ENCODE measurements at places on chromosomes 1 and 21.
A peak's percentile ranks its signal among the peaks of the same experiment; 100 is the strongest.

DNA sequence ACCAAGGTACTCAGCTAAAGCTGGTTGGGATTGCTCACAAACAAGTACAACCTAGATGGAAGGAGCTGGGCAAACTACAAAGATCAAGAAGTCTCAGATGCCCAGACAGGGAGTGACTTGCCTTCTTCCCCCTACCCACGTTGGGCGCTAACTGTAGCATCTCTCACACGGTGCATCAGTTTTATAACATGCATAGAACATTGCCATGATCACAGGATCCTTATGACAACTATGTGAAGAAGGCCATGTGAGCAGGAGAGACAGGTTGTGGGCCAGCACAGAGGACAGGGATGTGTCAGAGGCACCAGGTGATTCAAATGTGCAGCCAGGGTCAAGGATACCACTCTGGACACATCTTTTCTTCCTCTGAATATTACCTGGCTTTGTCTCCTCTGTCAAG, 28.3 kb upstream of the CYP4B1 start:
- DNase-seq, result no peak

DNA sequence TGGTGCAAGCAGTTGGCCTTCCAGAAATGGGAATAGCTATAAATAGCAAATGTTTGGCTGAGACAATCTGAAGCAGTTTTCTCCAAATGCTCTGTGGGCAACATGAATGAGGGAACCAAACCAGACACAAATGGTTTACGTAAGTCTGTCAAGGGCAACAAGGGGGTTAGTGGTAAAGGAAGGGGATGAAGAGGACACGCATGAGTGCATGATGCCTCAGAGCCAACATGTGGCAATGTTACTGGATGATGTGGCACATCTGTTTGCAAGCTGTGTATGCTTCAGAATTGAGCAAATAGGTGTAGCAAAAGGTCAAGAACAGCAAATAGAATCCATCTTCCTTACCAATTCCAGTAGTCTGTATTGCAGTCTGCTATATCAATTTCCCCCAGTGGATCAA, 76.3 kb upstream of the LMO4 start:
- no peak for DNase-seq

DNA sequence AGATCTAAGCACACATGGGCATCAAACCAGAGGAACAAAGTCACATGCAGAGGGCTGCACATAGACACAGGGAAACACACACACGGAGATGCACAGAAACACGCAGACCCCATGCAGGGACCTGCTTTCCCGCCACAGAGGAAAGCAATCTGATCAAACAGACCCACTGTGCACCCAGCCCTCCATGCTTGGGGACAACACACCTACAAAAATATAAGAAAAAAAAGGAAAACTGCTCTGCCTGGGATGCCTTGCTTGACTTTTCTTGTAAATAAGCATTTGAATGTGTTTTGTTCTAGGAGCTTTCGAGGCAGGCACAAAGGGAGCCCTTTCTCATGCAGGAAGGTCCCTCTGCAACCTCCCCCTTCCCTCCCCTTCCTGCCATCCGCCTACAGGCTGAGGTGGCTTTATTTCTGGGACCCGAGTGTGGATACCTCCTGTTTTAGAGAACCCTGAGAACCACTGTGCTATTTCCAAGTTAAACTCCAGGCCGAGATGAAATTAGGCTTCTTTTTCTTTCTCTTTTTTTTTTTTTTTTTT, 3.5 kb upstream of the ICMT start:
- no peak for DNase-seq

GRCh38 chr1:86852782-86853408, 61.0 kb downstream of the SELENOF start:
- no peak for DNase-seq

DNA sequence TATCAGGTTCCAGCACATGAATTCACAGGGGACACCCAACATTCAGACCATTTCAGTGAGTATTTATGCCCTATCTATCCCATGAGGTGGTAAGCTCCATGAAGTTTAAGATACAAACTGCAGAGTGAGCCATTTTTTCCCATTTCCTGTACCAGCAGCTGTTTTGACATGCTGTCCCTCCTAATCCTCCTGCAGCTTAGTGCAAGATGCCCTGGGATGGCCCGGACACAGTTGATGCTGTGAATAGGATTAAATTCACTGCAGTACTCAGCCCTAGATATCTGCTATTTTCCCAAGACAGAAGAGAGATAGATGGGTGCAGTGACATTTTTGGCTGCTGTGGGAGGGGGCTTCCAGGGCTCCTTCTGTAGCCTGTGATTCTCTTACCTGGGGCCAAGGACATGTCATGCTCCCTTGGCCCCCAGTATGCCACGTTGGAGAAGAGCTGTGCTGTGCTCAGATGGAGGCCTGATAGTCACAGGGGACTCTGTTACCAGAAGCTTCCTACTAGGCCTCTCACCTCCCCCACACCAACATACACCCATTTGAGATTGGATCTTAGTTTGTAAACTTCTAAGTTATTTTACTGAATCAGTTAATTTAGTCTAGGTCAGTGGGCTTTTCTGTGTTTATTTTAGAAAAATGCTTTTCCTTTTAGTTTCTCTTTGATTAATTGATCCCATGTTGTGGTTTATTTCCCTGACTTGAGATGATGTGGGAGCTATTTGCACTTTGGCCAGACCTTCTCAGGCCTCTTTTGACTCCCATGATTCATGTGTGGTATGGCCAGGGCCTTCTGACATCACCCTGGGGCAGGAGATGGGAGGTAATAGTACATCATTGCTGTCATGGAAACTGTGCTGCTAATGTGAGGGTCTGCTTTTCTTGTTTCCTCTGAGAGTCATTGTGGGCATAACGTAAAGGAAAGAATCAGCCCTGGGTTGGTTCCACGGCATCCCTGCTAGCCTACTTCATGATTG, 92.6 kb downstream of the ST3GAL3 start:
- DNase-seq, result no peak

DNA sequence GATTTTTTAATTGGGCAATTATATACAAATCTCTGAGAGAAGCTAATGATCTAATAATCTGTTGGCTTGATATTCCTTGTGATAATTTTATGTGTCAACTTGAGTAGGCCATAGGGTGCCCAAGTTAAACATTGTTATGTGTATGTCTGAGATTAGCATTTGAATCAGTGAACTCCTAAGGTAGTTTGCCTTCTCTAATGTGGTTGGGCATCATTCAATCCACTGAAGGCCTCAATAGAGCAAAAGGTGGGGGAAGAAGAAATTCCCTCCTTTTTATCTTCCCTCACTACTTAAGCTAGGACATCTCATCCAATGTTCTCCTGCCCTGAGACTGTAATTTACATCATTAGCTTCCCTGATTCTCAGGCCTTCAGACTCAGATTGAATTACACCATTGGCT, 394.5 kb downstream of the LMO4 start:
- DNase-seq, result no peak

- no peak for DNase-seq
These were observed 97.4 kb upstream of the GCLM start for GRCh38 chr1:94006604-94007003.

- DNase-seq, result no peak
These were observed 550 bp downstream of the TRIM33 start for GRCh38 chr1:114510274-114511031.

- DNase-seq, result no peak
These were observed 198.9 kb upstream of the UBE2U start for GRCh38 chr1:64004451-64005025.

DNA sequence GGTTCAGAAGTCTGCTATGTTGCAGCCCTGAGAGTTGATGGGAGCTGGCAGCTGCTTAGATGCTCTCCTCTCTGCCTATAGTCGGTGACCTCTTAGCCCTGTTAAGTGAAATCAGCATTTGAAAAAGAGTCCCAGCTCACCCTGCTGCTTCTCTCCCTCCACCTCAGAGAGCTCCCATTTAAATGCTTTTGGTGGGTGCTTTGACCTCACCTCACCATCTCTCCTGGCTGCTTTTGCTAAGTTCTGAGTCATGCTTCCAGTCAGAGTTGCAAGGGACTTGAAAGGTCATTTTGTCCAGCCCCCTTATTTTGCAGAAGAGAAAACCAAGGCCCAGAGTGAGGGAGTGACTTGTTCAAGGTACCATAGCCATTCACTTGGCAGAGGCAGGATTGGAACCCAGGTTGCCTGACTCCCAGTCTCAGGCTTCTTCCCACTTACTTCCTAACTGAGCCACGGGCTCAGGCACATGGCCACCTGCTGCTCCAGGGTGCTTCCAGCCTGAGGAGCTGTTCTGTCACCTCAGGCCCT, 3.3 kb downstream of the MAPKAPK2 start:
- DNase-seq, result no peak

DNA sequence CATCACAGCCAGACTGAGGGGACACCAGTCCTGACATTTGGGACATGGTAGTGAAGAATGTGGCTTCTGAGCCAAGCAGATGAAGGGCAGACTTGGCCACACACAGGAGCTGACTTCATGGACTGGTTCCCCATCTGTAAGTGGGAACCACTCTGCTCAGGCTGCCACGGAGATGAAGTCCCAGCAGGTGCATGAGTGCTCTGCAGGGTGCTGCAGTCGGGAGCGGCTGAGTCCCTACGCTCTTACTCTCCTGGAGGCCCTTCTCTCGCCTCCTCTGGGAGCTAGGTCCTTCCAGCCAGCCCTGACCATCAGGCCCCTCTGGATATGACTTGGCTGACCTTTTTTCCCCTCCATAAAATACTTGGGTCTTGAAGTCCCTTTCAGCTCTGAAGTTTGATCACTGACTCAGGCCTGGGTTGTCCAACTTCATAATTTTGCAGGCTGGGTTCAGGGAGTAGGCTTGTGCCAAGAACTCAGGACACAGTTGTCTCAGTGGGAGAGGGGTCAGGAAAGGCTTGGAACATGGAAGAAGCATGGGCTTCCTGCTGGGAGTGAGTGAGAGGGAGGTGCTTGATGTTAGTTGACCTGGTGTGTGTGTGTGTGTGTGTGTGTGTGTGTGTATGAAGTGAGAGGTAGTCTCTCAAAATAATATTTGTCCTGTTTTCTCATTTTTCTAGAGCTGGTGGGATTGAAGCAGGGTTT, 21.0 kb upstream of the EPS8L3 start:
- peak; percentile 72 for DNase-seq

DNA sequence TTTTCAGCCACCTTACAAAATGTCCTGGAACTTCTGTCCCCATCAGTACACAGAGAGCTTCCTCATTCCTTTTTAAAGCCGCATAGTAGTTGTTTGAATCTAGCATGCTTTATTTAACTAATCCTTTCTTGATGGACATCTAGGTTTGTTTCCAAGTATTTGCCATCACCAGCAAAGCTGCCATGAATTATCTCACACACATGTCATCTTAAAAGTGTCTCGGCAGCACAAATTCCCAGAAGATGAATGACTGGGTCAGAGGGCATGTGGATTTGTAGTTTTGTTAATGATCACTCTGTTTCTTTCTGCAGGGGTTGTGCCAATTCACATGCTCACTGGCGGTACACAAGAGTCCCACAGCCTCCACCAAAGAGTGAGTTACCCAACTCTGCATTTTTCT, 68.3 kb downstream of the CLIC6 start:
- DNase-seq, result no peak

DNA sequence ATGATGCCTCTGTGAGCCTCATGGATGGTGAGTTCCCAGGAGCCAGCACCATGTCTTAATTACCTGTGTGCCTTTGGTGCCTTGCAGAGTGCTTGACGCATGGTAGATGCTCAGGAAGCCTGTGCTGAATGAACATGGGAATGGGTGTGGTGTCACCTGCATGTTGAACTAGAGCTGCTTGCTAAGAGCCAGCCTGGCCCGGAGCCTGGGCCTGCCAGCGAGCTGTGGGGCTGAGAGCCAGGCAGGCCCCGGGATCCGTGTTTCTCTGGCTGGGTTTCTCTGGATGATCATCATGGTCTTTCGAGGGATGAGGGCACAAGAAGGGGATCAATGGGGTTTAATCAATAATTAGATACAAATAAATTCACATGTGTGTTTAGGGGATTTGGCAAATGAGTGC, 6.7 kb upstream of the TEX35 start:
- no peak for DNase-seq

- no peak for DNase-seq
These were observed 65.3 kb upstream of the MAGI3 start for GRCh38 chr1:113325022-113325421.

GRCh38 chr21:33317145-33317544, 7.6 kb upstream of the IFNAR1 start:
- no peak for DNase-seq

DNA sequence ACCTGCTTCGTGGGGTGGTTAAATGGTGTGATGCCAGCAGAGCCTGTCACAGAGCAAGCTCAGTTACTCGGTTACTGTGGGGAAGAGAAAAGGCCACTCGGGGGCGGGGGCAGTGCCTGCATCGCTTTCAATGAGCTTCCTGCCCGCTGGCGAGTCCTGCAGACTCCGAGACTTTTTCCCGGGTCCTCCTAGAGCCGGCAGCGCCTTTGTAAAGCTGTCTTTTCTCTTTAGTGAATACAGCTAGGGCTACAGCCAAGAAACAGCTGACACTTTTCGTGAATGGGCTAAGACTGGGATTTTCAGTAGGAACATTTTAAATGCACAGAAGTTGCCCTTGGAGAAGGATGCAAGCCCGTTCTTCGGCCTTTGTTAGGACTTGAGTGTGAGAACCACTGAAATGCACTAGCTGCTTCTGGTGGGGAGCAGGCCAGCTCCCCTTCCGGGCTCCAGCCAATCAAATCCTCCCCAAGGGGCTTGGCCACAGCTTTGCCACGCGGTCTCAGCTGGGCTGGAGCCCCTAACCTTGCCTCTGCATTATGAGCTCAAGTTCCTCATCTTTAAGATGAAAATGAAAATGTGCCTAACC, 23.4 kb upstream of the EFHD2 start:
- no peak for DNase-seq

DNA sequence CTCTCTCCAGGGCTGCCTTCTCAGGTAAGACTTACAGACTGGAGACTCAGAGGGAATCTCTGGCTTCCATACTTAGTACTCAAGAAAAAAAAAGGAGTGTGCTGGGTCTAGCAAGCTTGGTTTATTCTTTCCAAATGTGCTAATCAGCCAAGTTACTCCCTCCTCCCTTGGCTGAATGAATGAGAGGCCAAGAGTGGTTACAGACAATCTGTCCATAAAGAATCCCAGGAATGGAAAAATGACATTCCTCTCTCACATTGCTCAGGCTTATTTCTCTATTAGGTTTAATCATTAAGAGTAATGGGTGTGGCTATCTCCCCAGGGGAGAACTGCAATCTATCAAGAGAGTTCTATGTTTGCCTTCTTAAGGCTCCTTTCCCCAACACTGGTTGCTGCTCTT, 547.3 kb upstream of the PLXNA2 start:
- no peak for DNase-seq

DNA sequence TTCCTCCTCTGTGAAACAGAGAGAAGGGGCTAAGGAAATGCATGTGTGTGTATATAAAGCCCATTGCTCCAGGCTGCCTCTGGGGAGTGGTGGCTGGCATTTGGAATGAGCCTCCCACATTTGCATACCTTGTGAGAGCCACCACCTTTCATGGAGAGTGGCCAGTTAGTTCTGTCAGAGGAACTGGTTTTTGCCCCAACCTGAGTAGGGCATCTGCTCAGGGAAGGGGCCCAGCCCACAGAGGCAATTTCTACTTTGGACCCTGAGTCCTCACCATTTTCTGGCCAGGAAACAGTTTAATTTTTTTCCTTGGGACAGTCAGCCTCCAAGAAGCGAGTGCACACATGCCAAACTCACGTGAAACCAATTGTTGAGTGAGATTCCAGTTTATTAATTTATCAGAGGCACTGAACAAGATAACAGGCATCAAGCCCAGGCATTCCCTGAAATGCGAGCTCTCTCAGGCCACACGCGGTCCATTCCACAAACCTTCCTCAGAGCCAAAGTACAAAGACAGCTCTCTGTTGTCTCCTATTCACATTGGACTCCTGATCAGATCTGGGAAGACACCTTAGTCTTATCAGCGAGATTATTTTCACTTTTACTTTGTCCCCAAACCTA, 1.0 kb upstream of the SLC6A9 start:
- no peak for DNase-seq

GRCh38 chr1:24141311-24141997, 1.5 kb downstream of the IL22RA1 start:
- peak; percentile 2 for DNase-seq
